ENCODE measurements at places on chromosomes 11 and 22. TPM values are rescaled to one million over a fixed set of nuclear protein-coding genes. Genes with fewer than 3 reads are reported as not detected.

- H3K27me3 ChIP-seq: no peaks in the 10 kb centered on the region
- no peaks in the 10 kb centered on the region for H3K4me1 ChIP-seq
- no peaks in the 10 kb centered on the region for H3K36me3 ChIP-seq
- H3K4me3 ChIP-seq: no peak overlapping the region
These were observed 198.6 kb downstream of the KIF18A start for GRCh38 chr11:27909386-27909785.

- H3K27ac ChIP-seq: no peak overlapping the region
- H3K27me3 ChIP-seq: peaks cover 17% of the 10 kb centered on the region
- DNase-seq: no peak
These were observed 89.3 kb upstream of the SLC22A12 start for GRCh38 chr11:64501500-64502427.

Gene CNIH2
- total RNA-seq: 3.5 TPM

GRCh38 chr11:12531681-12532080 lies 142.5 kb upstream of the TEAD1 start:
- H3K36me3 ChIP-seq: no peaks in the 10 kb centered on the region
- H3K27me3 ChIP-seq: peaks cover 10% of the 10 kb centered on the region
- no peak overlapping the region for H3K4me3 ChIP-seq
- H3K27ac ChIP-seq: no peak overlapping the region
- no peak for DNase-seq

Gene KCNA4
- total RNA-seq: not detected
